ENCODE measurements at places on chromosomes 5 and 9. TPM values are rescaled to one million over a fixed set of nuclear protein-coding genes. Genes with fewer than 3 reads are reported as not detected.

The PCDHGA5 gene
- polyA plus RNA-seq: 4.4 TPM

The GABBR2 gene
- polyA plus RNA-seq: 0.15 TPM

The TMCO6 gene
- polyA plus RNA-seq: 8.7 TPM

The ST8SIA4 gene
- polyA plus RNA-seq: 1.1 TPM

The TMEM252 gene
- polyA plus RNA-seq: not detected

The MLLT3 gene
- polyA plus RNA-seq: 7.9 TPM

The INSL4 gene
- polyA plus RNA-seq: not detected

The PRLR gene
- 0.08 TPM for polyA plus RNA-seq

The ARSI gene
- not detected for polyA plus RNA-seq

The ENC1 gene
- polyA plus RNA-seq: 3.1 TPM

The TJP2 gene
- 29.1 TPM for polyA plus RNA-seq

The PCDHGA11 gene
- polyA plus RNA-seq: 1.8 TPM

Measured in heart left ventricle (tissue), 16 donors.